CD4-positive, alpha-beta T cell (primary cell): ENCODE measurements at places on chromosomes 1 and 21.

DNA sequence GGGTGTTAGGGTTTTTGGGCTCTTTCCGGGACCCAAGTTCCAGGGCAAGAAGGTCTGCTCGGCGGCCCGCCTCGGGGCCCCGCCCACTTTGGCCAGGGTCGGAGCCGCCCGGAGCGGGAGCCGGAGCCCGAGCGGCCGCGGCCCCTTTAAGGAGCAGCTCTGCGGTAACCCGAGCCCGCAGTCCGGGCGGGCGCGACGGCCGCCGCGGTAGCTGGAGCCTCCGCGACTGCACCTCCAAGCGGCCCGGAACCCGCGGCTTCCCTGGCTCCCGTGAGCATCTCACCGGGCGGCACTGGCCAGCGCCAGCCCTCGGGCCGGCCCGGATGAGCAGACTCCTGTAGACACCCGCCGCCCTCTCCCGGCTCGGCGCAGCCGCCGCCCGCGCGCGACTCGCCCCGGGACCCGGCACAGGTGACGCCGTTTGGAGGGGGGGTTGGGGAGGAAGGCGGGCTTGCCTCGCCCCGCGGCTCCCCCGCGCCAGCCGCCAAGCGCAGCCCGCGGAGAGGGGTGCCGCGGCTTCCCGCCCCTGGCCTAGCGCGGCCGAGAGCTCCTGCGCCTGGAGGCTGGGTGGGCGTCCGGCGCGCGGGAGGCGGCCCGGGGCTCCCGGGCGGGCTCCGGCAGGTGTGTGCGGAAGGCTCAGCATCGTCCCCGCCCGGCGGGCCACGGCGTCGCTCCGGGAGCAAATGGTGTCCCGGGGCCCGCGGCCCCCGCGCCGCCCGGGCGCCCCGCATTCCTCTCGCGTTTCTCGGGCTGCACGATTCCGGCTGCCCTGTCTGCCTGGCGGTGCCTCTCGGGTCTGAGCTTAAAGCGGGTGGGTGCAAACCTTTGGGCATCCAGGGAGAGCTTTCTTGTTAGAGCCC, at the start of gene TLCD4:
Gene TLCD4 (plus strand): TSS at position 149 of the 860 bp plus-strand sequence. CDS start 26,547 bp downstream, outside the sequence.
- peak; percentile 17 for DNase-seq

DNA sequence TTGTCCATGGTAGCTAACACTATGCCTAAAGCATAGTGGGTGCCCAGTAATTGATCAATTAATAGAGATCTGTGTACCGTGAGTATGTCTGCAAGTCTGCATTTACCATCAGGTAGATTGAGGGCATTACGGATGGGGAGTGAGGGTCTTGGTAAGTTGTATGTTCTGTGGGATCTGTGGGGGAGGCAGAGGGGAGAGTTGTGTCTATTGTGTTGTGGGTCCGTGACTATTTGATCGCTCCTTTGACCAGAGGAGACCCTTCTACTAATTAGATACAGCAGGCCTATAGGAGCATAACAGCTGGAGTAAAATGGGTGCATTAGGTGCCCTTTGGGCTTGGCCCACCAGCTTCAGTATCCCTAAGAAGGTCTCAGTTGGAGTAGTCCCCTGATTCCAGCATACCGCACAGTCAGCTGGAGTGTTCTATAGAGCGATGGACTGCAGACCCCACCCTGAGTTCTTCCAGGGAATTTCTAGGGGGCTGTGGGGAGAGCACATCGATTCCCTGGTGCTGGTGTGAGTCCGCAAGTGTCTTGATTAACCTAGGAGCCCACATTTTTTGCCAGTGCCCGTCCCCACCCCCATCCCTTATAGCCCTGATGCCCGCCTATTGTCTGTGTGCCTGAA, 55.9 kb downstream of the RHBG start:
- no peak for DNase-seq

- no peak for DNase-seq
Observed at GRCh38 chr21:29386803-29387202, 88.1 kb downstream of the BACH1 start.

GRCh38 chr1:165928075-165928731, 100.8 kb downstream of the UCK2 start:
- peak; percentile 18 for DNase-seq

- DNase-seq: no peak
Observed at GRCh38 chr1:97433094-97433823, 487.6 kb downstream of the DPYD start.

- DNase-seq: no peak
Observed at GRCh38 chr1:109777436-109777835, 13.7 kb upstream of the EPS8L3 start.

GRCh38 chr1:46173361-46173856, 1.5 kb upstream of the TSPAN1 start:
- DNase-seq: no peak

DNA sequence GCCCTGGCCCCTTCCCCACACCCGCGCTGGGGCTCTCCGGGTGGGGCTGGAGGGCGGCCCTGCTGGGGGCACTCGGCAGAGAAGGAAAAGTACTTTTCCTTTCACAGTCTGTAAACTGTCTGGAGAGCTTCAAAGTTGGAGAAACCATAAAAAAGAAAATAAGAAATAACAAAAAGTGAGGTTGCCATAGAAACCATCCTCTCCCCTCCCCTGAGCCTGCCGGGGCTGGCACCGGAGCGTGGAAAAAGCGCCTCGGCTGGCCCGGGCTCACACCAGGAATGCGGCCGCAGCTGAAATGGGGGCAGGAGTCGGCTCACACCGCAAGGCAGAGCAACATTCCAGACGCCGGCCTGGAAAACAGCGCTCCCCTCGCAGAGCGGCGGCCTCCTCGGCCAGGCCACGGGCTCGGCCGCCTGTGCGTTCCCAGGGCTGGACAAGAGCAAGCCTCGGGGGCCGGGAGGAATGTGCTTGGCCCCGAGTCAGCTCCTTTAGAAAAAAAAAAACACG, 69.2 kb downstream of the MORN1 start:
- no peak for DNase-seq

- DNase-seq: no peak
Observed at GRCh38 chr1:92314024-92314423, 15.2 kb downstream of the RPAP2 start.

GRCh38 chr21:44967082-44968047, 27.5 kb downstream of the SLX9 start:
- no peak for DNase-seq

DNA sequence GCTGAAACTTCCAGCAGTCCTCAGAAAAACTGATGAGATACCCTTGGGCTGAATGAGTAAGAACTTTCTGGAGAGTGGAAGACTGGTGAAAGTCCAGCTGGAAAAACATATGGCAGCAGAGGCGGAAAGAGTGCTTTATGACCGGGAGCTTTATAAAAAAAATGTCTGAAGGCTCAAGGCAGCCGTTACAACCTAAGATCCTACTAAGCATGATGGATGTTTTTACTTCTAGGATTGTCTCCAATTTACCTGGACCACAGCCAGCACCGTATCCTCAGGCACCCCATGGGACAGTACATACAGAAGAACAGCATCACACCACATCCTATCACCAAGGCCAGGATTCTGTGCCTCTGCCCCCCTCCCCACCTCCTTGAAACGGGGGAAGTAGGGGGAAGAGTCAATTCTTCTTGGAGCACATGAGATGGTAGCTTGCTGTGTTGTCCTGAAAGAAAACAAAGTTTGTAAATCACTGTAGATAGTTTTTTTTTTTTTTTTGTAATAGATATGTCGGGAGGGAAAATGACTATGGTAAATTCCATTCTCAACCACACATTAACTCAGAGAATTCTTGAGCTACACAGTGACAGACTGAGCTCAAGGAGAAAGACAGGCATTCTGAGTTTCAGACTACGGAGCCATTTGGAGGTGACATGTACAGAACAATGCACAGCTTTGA, 11.8 kb upstream of the IRF2BP2 start:
- no peak for DNase-seq

DNA sequence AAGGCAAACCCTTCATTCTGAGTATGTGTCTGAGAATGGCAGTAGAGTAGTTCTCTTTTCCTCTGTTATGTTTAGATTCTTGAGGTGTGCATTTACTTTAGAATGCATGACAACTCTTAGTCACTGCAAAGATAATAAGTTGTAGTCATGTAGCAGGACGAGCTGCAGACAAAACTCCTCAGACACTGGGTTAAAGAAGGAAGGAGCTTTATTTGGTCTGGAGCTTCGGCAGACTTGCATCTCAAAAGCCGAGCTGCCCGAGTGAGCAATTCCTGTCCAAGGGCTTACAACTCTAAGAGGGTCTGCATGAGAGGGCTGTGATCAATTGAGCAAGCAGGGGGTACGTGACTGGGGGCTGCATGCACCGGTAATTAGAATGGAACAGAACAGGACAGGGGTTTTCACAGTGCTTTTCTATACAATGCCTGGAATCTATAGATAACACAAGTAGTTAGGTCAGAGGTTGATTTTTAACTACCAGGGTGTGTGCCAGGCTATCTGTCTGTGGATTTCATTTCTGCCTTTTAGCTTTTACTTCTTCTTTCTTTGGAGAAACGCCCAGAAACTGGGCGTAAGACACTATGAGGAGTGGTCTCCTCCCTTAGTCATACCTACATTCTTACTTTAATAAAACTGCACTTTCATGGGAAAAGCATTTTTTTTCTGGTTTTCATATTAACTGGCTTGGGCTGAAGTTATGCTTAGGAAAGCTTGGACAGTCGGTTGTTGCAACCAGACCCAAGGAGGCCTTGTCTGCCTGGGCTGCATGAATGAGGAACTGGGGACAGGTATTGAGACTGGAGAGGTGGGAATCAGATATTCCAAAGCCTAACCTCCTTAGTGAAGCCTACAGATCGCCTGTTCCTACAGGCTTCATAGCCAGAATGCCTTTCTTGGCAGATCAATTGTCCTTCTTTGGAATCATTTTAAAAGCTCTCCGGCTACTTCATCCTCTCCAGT, 115.1 kb downstream of the RHOU start:
- DNase-seq: no peak

- DNase-seq: no peak
Observed at GRCh38 chr1:154683820-154684219, 75.8 kb upstream of the ADAR start.
